Endothelial cell of coronary artery (primary cell): ENCODE measurements at places on chromosomes 1 and 21. TPM values are rescaled to one million over a fixed set of nuclear protein-coding genes. Genes with fewer than 3 reads are reported as not detected.

POGK gene
- total RNA-seq: 21.3 and 24.2 TPM in 2 replicates

SPRR5 gene
- not detected in 2 replicates for total RNA-seq

KRTAP7-1 gene
- not detected in 2 replicates for total RNA-seq

LRRC71 gene
- total RNA-seq: 0.36 TPM in 1 of 2 replicates, not detected in the other

GBP7 gene
- total RNA-seq: not detected in 2 replicates

LIN28A gene
- not detected in 2 replicates for total RNA-seq

GJA8 gene
- total RNA-seq: not detected in 2 replicates

SLC5A3 gene
- total RNA-seq: 8.5 and 15.7 TPM in 2 replicates
